Nucleus accumbens (tissue), 56 donors: ENCODE measurements at places on chromosomes 12 and 14.

- DNase-seq = no peak
Measured at GRCh38 chr14:68074765-68075381, 255.3 kb downstream of the RAD51B start.

DNA sequence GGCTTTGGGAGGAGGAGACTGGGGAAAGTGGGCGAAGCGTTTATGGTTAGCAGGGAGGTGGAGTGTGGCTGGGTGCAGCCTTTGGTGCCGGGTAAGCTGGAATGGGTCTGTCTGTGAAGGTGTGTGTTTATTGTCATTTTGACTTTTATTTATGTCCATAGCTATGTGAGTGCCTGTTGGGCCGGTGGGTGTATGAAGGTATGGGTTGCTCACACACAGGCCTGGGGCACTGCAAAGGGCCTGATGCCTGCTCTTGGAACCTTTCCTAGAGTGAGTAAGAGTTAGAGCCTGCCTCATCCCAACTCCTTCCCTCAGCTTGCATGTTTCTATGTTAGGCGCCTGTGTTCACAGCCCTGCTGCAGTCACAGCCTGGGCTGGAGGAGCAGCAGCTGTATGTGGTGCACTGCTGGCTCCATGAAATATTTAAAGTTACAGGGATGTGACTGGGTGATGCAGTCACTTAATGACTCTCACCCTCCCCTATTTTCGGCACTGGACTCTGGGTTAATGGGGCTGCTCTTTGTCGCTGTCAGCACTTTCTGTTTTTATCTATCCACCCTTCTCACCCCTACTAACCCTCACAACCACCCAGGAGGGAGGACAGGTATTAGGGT, 2.6 kb upstream of the PPP1R1A start:
- no peak for DNase-seq

DNA sequence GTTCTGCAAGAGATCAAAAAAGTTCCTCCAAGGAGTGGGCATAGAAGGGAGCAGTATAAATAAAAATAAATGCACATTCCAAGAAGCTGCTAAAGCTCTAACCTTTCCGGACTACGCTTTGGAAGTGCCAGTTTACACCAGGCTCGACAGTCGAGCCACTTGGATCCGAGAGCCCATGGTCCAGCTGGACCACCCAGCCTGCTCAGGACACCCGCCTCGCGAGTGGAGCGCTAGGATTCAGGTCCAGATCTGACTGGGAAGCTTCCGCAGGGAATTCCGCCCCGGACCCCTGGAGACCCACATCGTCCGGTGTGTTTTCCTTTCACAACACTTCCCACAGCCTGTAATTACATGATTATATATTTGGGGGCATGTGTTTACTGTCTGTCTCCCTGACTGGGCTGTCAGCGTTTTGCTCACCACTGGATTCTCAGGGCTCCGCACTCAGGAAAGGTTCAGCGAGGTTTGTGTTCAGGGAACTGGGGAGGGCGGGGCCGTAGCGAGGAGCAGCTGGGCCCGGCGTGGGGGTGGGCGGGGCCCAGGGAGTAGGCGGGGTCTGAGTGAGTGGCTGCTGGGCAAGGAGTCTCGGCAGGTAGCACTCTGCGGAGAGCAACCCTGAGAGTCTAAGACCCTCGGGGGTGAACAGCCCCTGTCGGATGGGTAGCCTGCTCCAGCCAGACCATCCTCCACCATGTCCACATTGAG, 52.3 kb upstream of the TMEM263 start:
- DNase-seq = no peak

GRCh38 chr12:84757978-84758377, 154.6 kb downstream of the SLC6A15 start:
- no peak for DNase-seq

DNA sequence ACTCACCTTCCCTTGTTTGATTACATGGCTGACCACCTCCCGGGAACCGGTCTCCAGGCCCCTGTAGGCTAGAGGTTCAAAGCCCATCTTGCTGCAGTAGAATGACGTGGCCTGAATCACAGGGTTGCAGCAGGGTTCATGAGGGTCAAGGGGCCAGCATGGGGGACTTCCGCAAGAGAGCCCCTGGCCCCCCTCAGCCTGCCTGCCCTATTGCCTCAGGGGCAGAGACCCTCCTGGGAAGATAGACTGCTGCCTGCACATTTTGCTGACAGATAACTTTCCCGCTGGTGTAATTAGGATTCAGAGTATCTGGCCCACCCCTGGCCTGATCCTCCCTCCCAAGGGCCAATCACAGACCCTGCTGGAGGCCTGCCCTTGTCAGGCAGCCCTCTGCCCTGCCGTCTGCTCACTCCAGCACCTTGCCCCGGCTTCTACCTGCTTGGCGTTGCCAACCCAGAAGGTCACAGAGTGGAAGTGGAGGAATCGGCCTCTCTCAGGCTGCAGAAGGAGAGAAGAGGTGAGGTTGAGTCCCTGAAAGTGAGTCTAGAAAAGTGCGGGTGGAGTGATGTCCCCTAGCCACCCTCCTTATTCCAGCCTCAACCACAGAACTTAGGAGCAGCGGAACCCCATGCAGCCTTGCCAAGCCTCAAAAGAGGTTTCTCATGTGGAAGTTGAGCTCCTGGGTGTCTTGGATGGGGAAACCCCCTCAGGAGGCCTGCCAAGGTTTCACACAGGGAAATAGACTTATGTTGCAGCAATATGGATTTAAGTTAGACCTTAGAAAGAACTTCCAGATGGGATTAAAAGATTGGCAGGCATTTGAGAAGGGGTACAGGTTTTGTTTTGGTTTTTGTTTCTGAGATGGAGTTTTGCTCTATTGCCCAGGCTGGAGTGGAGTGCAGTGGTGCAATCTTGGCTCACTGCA, 1.1 kb downstream of the HPD start:
- DNase-seq = no peak

- DNase-seq = no peak
Measured at GRCh38 chr14:64830961-64831360, 48.7 kb downstream of the SPTB start.

DNA sequence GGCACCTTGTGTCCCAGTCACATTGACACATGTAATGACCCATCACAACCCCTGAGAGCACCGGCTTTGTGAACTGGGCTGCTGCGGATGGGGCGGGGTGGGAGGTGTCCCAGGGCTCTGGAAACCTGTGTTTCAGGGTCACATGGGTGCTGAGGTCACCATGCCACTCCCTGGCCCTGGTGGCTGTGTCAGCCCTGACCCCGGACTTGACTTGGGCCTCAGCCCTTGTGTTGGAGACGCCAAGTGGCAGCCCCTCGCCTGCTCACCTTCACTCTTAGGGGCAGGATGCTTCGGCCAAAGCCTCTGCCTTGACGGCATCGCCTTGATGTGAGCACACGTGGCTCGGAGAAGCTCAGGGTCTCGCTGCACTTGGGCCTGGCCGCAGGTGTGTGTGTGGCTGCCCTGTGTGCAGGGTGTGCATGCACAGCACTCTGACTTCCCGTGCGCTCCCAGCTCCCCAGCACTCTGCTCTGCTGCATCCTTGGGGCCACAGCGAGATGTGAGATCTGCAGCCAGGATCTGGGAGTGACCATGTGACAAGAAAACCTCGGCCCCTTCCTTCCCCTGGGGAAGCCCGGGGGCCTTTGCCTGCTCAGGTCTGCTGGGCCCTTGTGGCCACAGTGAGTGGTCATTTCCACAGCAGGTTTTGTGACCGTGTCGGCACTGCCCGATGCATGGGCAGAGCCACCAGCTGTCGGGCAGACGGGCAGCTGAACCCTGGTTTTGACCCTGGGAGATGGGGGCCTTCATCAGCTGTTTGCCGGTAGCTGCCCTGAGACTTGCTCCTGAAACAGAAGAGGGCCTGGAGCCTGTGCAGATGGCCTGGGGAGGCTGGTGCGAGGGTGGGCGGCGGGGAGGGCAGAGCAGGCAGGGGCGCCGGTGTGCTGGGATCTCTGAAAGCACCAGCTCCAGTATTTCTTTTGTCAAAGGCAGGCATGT, 167.4 kb downstream of the KIF26A start:
- DNase-seq = no peak

DNA sequence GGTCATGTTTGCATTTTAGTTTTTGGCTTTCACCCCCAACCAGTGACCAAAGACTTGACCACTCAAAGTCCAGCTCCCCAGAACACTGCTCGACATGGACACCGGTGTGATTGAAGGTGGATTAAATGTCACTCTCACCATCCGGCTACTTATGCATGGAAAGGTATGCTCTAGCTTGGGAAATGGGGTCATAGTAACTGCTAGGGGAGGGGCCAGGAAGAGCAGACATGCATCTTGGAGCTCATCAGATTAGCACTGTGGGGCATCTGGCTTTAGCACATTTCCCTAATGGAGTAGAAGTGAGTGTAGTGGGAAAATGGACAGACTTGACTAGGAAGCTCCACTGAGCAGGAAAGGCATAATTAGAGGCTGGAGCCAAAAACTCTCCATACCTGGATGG, 2.8 kb downstream of the PCBP2 start:
- DNase-seq = no peak

DNA sequence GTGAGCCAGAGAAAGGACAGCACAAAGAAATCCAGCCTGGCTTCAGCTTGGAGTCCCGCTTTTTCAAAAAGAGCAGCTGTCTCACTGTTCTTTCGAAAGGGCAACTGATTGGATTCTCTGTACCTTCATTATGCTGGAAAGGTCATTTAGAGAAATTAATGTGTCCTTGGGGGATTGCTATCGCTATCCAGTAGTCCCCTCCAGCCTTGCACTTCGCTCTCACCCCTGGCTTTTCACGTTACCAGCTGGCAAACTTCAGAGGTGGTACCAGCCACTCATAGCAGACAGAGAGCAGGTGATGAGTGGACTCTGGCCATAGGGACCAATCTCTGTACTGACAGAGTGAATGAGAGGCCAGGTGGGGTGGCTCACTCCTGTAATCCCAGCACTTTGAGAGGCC, 11.8 kb upstream of the NUAK1 start:
- DNase-seq = no peak

GRCh38 chr12:18135509-18135908, 45.5 kb upstream of the RERGL start:
- no peak for DNase-seq

GRCh38 chr14:104393898-104394381, 185.6 kb upstream of the C14orf180 start:
- DNase-seq = no peak

DNA sequence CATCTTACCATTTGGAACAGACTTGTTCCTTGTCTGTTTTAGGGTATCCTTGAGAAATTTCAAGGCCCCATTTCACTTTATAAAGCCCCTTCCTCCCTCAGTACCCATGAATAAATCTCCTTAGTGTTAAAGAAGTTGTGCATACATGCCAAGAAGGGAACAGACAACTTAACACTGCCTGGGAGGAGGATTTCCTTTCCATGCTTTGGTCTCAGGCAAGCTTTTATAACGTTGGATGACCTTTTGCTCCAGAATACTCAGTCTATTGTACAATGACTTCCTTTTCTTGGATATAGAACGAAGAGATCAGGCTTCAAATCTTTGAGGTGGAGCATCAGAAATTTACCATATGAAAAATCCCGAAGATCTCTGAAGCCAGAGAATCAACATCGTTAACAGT, 551.4 kb downstream of the PRKD1 start:
- no peak for DNase-seq

DNA sequence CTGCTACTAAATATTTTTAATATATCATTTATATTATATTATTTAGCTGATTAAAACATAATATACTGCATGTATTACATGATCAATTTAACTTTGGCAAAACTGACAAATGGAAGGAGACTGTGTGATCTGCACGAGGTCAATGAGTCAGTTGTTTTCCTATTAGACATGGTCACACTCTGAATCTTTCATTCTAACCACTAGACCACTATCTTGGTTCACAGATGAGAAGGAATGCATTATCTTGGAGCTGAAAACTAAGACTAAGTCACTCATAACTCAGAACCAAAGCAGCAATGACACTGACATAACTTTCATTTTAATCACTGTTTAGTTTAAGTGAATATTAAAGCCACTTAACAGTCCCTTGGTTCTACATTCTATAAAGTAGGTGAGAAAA, 37.4 kb downstream of the GNPTAB start:
- DNase-seq = no peak

GRCh38 chr12:132084621-132085290, 59.4 kb downstream of the DDX51 start:
- DNase-seq = no peak

DNA sequence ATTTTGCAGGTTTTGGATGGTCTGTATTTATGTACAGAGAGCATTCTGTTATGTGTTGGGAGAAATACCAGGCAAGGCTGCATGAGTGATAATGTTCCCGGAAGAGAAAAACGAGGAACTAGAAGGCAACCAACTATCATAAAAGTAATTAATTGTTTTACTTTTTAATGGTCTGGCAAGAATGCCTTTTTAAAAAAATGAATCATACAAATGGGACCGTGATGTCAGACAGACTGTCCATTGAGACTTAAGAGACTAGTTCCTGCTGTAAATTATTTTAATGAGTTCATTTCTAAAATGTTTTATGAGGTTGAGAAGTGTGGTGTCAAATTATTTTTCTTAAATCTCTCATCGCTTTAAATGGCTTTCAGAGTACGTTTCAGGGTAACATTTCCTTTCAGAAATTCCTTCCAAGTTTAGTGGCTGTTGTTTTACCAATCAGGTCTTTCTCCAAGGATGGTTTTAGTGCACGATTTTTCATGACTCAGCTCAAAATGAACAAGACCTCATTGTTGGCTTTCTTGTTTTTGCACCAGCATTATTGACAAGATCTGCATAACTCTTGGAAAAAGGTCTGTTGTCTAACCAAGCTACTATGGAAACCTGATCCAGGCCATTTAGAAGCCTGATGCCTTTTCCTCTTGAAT, 86.1 kb upstream of the ARHGAP5 start:
- DNase-seq = no peak

- no peak for DNase-seq
Measured at GRCh38 chr12:88273875-88274274, 131.8 kb downstream of the TMTC3 start.

- no peak for DNase-seq
Measured at GRCh38 chr12:2054091-2055018, 1.6 kb downstream of the CACNA1C start.

DNA sequence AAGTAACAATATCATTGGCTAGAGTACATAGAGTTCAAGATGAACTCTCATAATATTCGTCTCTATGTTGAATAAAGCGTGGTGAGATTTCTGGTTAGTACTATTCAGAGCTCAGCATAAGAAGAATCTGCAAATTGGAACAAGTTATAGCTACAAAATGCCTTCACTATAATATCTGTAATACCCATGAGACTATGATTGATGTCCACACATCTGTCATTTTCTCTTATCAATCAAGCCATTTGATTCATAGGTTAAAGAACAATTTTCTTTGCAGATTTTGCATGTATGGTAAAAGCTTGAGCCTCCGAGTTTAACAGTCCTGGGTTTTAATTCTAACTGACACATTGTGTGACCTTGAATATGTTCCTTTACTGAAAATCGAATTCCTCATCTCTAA, 1.4 kb downstream of the SOCS4 start:
- no peak for DNase-seq

DNA sequence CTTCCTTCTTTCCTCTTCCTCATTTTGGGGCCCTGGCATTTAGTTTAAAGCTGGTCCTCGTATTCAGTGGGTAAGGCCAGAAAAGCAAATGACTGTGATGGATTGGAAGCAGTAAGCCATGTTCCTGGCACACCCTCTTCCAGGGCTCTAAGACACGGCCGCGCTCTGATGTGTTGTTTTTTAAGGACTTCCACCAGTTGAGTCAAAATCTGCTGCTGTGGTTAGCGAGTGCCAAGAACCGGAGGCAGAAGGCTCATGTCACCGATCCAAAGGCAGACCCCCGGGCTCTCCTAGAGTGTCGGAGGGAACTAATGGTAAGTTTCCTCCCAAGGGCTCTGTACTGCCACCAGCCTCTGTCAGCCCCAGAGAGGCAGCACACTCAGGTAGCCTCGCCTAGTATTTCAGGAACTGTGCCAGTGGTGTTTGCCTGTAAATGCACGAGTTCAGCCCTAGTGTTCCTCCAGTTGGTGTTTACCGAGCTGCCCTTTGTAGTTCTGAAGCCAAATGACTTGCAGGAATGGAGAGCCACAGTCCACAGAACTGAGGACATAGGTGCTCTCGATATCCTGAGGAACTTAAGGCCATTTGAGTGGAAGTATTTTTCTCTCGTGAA, 72.7 kb downstream of the ESR2 start:
- DNase-seq = no peak
